Activated naive CD4-positive, alpha-beta T cell (primary cell): ENCODE measurements at places on chromosomes 5 and 9.

- DNase-seq, result no peak
Measured at GRCh38 chr5:132098151-132098594, 24.6 kb downstream of the CSF2 start.

DNA sequence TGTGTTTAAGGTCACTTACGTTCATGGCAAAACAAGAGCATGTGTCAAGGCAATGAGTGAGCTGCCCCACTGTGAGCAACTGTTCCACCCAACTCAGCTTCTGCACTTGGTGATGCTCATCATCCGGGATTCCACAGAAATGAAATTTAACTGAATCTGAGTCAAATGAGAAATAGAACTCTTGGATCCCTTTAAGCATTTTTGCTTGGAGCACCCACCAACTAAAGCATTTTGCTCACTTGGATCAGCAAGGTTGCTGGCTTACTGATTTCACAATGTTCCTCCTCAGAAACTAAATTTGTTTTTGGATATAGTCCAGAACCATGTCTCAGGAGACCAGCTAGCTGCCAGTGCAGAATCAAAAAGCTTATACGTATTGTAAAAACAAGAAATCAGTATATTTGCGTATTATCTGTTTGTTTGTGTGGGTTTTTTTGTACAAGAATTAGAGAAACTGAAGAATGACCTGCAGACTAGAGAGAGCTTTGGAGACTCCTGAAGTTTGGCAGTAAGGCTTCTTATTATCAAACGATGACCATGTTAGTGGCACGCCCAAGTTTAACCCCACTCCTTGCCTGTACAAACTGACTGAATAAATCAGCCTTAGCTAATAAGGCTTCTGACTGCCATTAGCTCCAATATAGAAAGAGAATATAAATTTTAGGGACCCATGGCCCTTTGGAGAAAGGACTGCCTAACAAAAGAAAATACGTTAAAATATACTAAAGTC, 153.8 kb upstream of the FST start:
- DNase-seq, result no peak

GRCh38 chr5:97636766-97637165, 453.7 kb upstream of the RIOK2 start:
- DNase-seq, result no peak

DNA sequence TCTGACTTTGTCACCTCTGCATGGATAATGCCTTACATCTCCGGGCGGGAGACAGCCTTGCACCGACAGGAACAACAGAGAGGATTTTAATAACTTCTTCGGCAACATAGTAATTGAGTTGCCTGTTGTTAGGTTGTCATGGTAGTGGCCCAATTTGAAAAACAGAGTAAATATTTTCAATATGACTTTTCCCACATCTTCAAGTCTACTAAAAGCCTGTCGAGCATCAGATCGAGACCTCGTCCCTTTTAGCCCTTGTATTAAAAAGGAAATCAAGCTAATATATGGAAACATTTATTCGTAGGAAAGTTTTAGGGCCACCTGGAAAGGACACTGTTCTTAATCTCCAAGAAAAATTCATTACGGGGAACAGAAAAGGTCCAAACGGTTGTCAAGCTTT, 70.8 kb upstream of the FCN2 start:
- DNase-seq, result no peak

DNA sequence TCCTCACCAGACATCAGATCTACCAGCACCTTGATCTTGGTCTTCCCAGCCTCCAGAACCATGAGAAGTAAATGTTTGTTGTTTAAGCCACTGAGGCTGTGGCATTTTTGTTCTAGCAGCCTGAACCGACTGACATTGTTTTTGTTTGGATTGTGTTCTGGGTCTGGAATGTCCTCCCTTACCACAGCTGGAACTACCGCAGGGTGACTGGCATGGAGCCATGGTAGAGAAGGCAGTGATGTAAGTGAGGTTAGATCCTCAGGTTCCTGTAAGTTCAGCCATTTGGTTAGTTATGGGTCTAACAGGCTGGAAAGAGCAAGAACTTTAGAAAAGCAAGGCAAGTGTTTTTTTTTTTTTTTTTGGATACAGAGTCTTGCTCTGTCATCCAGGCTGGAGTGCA, 209.3 kb downstream of the DAB2IP start:
- DNase-seq, result no peak

DNA sequence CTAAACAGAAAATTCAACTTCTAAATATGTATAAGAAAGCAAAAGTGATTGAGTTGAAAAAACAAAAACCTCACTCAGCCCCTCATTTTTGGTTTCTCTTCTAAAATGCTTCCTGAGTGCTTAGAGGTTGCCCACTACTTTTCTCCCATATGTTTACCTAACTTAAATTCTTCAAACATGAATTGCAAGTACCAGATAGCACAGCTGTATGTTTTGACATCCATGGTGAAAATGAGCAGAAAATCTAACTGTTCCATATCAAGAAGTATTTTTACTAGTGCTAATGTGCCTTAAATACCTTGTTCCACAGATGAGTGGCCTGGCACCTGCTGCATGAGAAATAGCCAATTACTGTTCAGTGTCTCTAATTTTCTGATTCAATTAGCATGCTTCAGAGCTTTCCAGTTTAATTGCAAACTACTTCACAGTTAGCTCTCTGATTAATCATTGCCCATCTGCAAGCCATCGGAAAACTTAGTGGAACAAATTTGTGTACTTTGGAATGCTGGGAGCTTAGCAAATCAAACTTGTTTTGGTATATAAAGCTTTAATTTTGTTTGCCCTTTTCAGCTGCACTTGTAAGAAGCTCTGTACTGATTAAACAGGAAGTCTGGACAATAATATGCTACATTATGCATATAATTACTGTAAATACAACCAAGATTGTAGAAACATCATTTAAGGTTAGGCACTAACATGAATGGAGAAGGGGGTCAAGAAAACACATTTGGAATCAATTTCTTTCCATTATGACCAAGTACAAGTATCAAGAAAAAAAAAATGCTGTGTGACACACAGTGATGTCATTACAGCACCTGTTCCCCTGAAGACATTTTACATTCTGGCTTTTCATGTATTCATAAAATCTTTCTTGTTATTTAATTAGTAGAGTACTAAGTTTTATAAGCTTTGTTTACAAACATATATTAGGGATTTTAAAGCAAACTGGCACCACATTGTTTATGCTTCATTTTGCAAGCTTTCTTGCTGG, 65.6 kb downstream of the POU5F2 start:
- no peak for DNase-seq

DNA sequence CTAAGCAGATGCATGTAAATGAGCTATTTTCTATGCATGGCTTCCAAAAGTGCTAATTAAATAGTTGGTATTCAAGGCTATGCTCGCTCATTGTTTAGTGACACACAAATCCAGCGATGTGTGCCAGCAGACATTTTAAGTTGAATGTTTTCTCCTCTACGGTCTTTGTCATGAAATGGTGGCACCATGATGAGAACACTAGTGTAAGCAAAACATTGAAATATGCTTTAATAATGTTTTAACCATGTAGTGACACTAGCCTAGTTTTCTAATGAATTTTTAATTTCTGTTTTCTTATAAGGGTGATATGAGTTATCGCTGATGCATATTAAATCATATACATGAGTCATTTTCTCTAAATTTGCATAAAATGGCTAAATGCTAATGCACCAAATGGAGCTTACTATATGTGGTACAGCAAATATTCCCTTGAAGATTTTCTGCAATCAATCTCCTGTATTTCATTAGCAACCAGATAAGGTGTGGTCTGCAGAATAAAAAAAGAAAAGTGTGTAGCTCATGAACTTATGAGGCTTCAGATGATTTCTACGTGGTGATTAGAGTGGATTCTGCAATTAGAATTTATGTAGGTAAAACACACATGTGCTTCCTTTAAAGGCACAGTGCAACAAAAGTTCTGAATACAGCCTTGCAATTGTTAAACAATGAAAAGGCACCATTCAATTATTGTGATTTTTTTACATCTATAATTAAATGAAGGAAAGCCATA, 226.6 kb downstream of the MEF2C start:
- no peak for DNase-seq

GRCh38 chr5:16178745-16179372, 732 bp downstream of the MARCHF11 start:
- DNase-seq, result no peak

DNA sequence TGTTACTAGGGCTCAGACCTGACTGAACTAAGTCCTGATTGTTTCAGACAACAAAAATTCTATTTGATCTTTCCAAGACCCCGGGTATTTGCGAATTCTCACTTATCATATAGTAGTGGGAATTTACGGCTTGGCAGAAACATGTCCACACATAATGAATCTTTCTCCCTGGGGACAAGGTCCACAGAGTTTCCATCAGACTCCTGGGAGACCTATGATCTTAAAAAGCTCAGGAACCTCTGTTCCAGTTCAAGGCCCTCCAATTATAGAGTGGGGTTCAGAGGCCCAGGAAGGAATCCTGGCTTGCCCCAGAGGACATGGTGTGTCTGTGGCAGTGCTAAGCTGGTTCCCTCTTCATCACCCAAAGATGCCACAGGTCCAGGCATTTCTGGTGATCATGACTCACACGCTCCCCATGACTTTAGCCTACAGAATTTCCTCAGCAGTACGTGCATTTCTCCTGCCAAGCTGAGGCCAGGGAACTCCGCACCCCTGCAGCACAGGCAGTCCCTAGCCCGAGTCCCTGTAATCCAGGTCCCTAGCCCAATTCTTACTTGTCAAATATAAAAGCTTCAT, 12.6 kb downstream of the RAPGEF1 start:
- no peak for DNase-seq

GRCh38 chr5:91313757-91314673, 69.1 kb downstream of the ARRDC3 start:
- peak; percentile 61 for DNase-seq

- DNase-seq, result no peak
Measured at GRCh38 chr5:168609806-168610482, 30.8 kb upstream of the PANK3 start.

DNA sequence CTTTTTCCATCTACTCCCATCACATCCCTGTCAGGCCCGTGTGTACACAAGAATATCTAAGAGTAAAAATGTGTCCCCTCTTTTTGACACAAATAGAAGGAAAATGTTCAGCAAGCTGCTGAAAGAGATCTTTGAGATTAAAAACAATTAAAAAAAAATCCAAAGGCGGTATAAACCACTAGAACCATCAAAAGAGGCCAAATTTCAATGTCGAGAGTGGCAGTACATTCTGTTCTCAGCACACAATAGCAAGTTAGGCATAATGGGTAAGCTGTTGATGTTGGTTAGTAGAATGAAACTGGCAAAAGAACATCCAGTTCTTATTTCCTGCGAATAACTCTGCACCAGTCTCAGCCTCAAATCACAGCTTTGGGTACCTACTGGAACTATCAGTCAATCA, 95.2 kb upstream of the IL7R start:
- DNase-seq, result no peak

- no peak for DNase-seq
Measured at GRCh38 chr5:34538026-34538672, 118.0 kb upstream of the RAI14 start.

DNA sequence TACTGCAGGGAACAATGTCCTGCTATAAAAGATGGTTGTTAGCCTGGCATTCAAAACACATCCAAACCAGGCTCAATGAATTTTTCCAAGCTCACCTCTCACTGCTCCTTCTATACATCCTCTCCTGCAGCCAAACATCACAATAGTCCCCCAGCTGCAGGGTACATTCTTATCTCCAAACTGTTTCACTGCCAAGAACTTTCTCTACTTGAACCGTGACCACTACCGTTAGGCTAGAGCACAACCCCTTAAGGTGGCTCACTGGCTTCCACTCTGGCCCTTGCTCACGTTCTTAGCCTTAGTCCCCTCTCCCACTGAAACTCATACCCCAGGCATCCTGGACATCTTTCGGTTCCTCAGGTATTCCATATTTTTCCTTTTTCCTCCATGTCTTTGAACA, 29.0 kb upstream of the ANXA6 start:
- no peak for DNase-seq

DNA sequence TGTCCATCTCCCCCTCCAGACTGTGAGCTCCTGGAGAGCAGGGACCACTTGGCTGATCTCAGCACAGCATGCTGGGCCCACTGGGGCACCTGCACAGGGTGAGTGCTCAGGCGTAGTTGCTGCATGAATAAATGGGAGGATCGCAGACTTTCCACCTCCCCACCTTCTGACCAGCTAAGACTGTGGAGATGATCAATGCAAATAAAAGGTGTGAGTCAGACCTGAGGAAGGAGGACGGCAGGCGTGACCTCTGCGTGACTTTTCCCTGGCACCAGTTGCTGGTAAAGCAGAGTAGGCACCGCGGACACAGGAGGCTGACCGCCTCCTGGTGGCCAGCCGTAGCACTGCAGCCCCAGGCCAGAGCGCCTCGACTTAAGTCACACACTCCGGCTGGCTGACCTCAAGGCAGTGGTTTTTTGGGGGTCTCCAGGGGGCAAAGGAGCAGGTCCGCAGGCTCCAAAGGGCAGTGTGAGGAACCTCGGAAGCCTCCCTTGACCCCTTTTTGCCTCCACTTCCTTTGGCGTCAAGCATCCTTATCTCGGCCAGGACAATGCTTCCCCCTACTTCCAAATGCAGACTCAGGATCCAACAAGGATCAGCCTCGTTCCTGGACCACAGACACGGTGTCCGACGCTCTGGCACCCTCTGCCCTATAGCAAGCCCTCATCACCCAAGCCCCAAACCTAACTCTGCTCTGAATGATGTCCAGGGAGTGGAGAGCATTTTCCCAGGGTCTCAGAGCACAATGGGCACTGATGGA, 12.7 kb upstream of the TDRD7 start:
- peak; percentile 45 for DNase-seq

GRCh38 chr5:122110987-122111386, 18.4 kb upstream of the ZNF474 start:
- no peak for DNase-seq

GRCh38 chr5:169534311-169534880, 49.2 kb upstream of the SPDL1 start:
- DNase-seq, result no peak

- no peak for DNase-seq
Measured at GRCh38 chr9:101618698-101619097, 23.9 kb upstream of the PPP3R2 start.
